Prostate gland (tissue), 2 donors: ENCODE measurements at places on chromosomes 13 and 19. TPM values are rescaled to one million over a fixed set of nuclear protein-coding genes. Genes with fewer than 3 reads are reported as not detected.

GRCh38 chr13:48505597-48506091 lies 27.2 kb downstream of the RCBTB2 start:
- H3K4me3 ChIP-seq, result no peak overlapping the region
- H3K36me3 ChIP-seq, result no peaks in the 10 kb centered on the region
- no peaks in the 10 kb centered on the region for H3K4me1 ChIP-seq
- no peaks in the 10 kb centered on the region for H3K27me3 ChIP-seq
- DNase-seq, result peak; percentile 46

- no peaks in the 10 kb centered on the region for H3K4me1 ChIP-seq
- no peak overlapping the region for H3K27ac ChIP-seq
- no peaks in the 10 kb centered on the region for H3K27me3 ChIP-seq
- DNase-seq, result no peak
- no peaks in the 10 kb centered on the region for H3K36me3 ChIP-seq
- H3K4me3 ChIP-seq, result no peak overlapping the region
Measured at GRCh38 chr19:49333811-49334288, 1.4 kb upstream of the CD37 start.

GRCh38 chr13:37144661-37145060 lies 39.2 kb upstream of the CSNK1A1L start:
- H3K36me3 ChIP-seq, result no peaks in the 10 kb centered on the region
- no peak overlapping the region for H3K4me3 ChIP-seq
- H3K4me1 ChIP-seq, result no peaks in the 10 kb centered on the region
- no peak for DNase-seq
- H3K27ac ChIP-seq, result no peak overlapping the region

- peaks cover 3% of the 10 kb centered on the region for H3K4me1 ChIP-seq
- no peak overlapping the region for H3K4me3 ChIP-seq
- H3K27me3 ChIP-seq, result no peaks in the 10 kb centered on the region
- no peak overlapping the region for H3K27ac ChIP-seq
Measured at GRCh38 chr19:46406976-46407375, 6.4 kb downstream of the CCDC8 start.

GRCh38 chr19:40981591-40981990 lies 9.5 kb upstream of the CYP2B6 start:
- H3K27ac ChIP-seq, result no peak overlapping the region
- no peak overlapping the region for H3K4me3 ChIP-seq
- H3K4me1 ChIP-seq, result no peaks in the 10 kb centered on the region
- H3K36me3 ChIP-seq, result no peaks in the 10 kb centered on the region
- DNase-seq, result no peak

GRCh38 chr19:6654347-6655310 lies 15.3 kb downstream of the TNFSF14 start:
- H3K27me3 ChIP-seq, result no peaks in the 10 kb centered on the region
- H3K36me3 ChIP-seq, result no peaks in the 10 kb centered on the region
- no peak overlapping the region for H3K27ac ChIP-seq
- H3K4me1 ChIP-seq, result no peaks in the 10 kb centered on the region
- no peak for DNase-seq
- H3K4me3 ChIP-seq, result no peak overlapping the region

- DNase-seq, result no peak
- no peak overlapping the region for H3K4me3 ChIP-seq
- H3K27ac ChIP-seq, result no peak overlapping the region
- no peaks in the 10 kb centered on the region for H3K4me1 ChIP-seq
- no peaks in the 10 kb centered on the region for H3K36me3 ChIP-seq
Measured at GRCh38 chr19:35554076-35554475, 8.7 kb downstream of the TMEM147 start.

- peak overlapping the region; percentile 6 for H3K4me3 ChIP-seq
- DNase-seq, result no peak
- peaks cover 5% of the 10 kb centered on the region for H3K27me3 ChIP-seq
- no peaks in the 10 kb centered on the region for H3K4me1 ChIP-seq
- H3K36me3 ChIP-seq, result no peaks in the 10 kb centered on the region
Measured at GRCh38 chr13:107867701-107868661, 347.4 kb downstream of the LIG4 start.

GRCh38 chr19:42057846-42058245 lies 12.2 kb downstream of the GRIK5 start:
- no peak for DNase-seq
- no peaks in the 10 kb centered on the region for H3K36me3 ChIP-seq
- no peak overlapping the region for H3K27ac ChIP-seq
- H3K4me1 ChIP-seq, result no peaks in the 10 kb centered on the region

GRCh38 chr13:111262715-111263114 lies 57.7 kb upstream of the TEX29 start:
- no peak for DNase-seq
- no peaks in the 10 kb centered on the region for H3K4me1 ChIP-seq
- H3K27me3 ChIP-seq, result no peaks in the 10 kb centered on the region
- no peaks in the 10 kb centered on the region for H3K36me3 ChIP-seq

- no peaks in the 10 kb centered on the region for H3K4me1 ChIP-seq
- no peak overlapping the region for H3K4me3 ChIP-seq
- no peak overlapping the region for H3K27ac ChIP-seq
- H3K36me3 ChIP-seq, result no peaks in the 10 kb centered on the region
- no peaks in the 10 kb centered on the region for H3K27me3 ChIP-seq
Measured at GRCh38 chr19:51161266-51161665, 19.2 kb downstream of the SIGLEC7 start.

DNA sequence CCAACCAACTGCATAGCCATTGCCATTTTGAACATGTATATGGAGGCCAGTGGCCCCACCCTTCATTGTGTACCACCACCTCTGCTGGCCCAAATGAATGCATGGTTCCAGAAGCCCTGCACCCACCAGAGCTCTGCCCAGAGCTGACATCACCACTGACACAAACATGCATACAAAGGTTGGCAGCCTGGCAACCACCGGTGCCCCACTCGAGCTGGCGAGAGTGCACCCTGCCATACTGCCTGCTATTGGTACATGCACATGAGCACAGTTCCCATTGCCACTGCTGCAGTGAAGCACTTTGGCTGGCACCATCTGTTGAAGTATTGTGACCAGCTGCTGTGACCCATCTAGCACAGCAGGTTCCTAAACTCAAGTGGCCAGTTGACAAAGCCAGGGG lies 1564.9 kb downstream of the OLFM4 start:
- H3K36me3 ChIP-seq, result no peaks in the 10 kb centered on the region
- no peaks in the 10 kb centered on the region for H3K4me1 ChIP-seq
- no peak overlapping the region for H3K4me3 ChIP-seq
- no peak for DNase-seq

DNA sequence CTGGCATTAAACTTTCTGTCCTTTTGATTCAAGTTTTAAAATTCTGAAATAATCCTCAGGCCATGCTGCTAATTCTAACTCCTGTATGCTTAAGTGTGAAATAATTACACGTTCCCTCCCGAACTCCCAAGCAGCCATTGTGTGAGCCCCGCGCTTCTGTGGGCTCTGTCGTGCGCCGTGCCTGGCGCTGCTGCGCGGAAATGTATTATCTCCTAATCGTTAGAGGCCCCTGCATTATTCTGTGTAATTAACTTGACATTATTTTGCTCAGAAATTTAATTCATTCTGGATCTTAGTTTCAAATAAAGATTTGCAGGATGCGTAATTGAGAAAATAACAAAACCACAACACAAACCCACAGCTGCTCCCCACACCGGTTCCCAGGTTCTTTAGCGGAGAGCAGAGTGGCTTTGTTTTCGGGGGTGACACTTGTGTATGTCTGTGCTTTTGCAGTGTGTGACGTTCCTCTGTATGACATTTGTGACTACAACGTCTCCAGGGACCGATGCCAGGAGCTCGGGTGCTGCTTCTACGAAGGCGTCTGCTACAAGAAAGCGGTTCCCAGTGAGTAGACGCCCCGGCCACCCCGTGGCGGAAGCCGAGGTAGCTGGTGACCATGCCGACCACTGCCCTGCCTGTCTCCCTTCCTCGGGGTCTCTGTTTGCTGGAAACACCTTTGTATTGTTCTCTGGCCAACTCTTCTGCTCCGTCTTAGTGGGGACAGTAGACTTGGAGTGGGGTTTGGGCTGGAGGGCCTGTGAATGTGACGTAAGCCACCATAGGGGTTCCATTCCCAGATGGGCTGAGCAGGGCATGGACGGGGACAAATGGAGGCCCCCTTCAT lies 7.5 kb downstream of the TEX29 start:
- DNase-seq, result peak; percentile 2
- no peaks in the 10 kb centered on the region for H3K4me1 ChIP-seq
- no peak overlapping the region for H3K4me3 ChIP-seq
- H3K27ac ChIP-seq, result no peak overlapping the region
- no peaks in the 10 kb centered on the region for H3K36me3 ChIP-seq

DNA sequence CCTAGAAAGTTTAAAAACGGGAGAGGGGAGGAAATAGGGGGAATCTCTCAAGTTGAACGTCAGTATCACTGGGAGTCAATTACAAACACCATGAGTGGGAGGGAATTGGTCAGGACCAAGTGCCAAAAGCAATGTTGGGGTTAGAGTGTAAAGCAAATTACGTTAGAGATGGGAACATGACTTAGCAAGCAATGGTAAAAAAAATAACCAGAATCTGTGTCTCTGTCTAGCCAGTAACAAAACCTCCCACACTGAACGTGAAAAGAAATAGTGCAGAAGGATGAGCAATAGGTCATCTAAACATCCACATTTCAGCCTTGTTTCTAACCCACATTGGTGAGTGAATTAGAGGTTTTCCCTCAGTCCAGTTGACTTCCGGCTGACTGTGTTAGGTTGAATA lies 242.2 kb downstream of the COG6 start:
- H3K27ac ChIP-seq, result no peak overlapping the region
- no peaks in the 10 kb centered on the region for H3K36me3 ChIP-seq
- H3K4me3 ChIP-seq, result no peak overlapping the region
- H3K27me3 ChIP-seq, result no peaks in the 10 kb centered on the region

GRCh38 chr13:93991569-93991968 lies 487.9 kb downstream of the DCT start:
- H3K4me1 ChIP-seq, result no peaks in the 10 kb centered on the region
- H3K4me3 ChIP-seq, result no peak overlapping the region
- H3K27me3 ChIP-seq, result no peaks in the 10 kb centered on the region
- no peak overlapping the region for H3K27ac ChIP-seq
- no peak for DNase-seq

- peak overlapping the region; percentile 75 for H3K4me3 ChIP-seq
- peak overlapping the region; percentile 87 for H3K27ac ChIP-seq
- H3K4me1 ChIP-seq, result peaks cover 11% of the 10 kb centered on the region
- H3K36me3 ChIP-seq, result no peaks in the 10 kb centered on the region
Measured at GRCh38 chr19:12720851-12721655, 2.7 kb downstream of the TNPO2 start.

DNA sequence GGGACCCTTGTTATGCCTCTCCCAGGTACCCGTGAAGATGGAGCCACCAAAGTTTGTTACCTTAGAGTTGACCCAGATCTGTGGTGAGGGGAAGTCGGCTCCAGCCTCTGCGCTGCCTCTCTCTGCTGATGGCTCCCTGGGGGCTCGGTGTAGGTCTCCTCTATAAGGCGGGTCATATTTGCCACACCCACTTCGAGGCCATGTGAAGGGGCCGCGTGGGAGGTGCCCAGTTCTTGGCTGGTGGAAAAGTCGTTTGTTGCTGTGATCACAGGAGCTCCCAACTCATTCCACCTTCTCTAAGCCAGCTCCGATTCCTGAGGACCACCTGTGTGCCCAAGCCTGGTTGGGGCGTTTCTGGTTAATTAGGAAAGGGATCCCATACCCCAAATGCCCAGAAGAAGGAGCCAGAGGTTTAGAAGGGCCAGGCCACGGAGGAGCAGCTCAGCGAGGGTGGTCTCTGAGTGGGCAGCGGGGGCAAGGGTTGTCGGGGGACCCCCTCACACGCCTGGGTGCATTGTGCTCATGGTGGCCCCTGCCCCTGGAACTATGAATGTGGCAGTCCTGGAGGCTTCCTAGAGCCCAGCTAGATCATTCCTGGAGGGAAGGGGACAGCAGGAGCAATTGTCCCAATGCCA lies 296.5 kb downstream of the ZNF536 start:
- no peaks in the 10 kb centered on the region for H3K27me3 ChIP-seq
- H3K4me1 ChIP-seq, result no peaks in the 10 kb centered on the region
- no peak for DNase-seq
- no peak overlapping the region for H3K4me3 ChIP-seq
- no peak overlapping the region for H3K27ac ChIP-seq

- no peak for DNase-seq
- H3K27me3 ChIP-seq, result no peaks in the 10 kb centered on the region
- no peaks in the 10 kb centered on the region for H3K4me1 ChIP-seq
- no peaks in the 10 kb centered on the region for H3K36me3 ChIP-seq
Measured at GRCh38 chr13:94331281-94331680, 148.2 kb downstream of the DCT start.

COG6 gene
- total RNA-seq, result 19.5 TPM

CTXN1 gene
- total RNA-seq, result 5.0 TPM

CA11 gene
- 7.0 TPM for total RNA-seq

PINLYP gene
- total RNA-seq, result 7.8 TPM

AMH gene
- total RNA-seq, result 0.46 TPM

SHISA7 gene
- total RNA-seq, result not detected

KLK6 gene
- total RNA-seq, result 1.8 TPM

ZNF563 gene
- total RNA-seq, result 23.6 TPM

NUDT19 gene
- total RNA-seq, result 21.7 TPM

SLC10A2 gene
- total RNA-seq, result not detected

PTGER1 gene
- total RNA-seq, result 1.0 TPM
